NCI-H2227 treated with DMSO at 0.1 percent for 48 hours (cell line): ENCODE measurements at places on chromosomes 5 and 9.

GRCh38 chr9:133704711-133705181 lies 33.4 kb downstream of the SARDH start:
- no peak for DNase-seq

- no peak for DNase-seq
Measured at GRCh38 chr5:139113892-139114291, 84.3 kb downstream of the SIL1 start.

DNA sequence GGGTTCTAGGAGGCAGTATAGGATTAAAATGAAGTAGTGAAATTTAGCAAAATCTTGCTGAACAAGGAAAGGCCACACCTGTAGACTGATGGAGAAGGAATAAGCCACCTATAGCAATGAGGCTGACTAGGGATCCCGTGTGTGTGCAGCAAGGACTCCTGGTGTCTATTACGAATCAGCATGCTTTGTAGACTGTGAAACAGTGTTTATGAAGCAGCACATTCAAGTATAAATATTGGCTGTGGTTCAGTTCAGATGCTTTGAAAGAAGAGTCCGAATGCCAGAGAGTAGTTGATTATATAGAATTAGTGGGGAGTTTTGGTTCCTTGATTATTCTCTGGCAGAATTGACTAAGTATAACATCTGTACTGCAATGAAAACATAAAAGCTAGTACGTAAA lies 41.8 kb downstream of the CAST start:
- DNase-seq: no peak

DNA sequence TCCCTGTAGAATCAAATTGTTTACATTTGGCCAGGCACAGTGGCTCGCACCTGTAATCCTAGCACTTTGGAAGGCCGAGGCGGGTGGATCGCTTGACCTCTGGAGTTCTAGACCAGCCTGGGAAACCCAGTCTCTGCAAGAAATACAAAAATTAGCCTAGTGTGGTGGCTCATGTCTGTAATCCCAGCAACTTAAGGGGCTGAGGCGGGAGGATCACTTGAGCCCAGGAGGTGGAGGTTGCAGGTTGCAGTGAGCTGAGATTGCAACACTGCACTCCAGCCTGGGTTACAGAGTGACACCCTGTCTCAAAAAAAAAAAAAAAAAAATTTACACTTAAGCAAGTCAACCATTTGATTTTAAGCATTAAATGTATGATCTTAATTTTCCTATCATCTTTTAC lies 17.5 kb upstream of the IQGAP2 start:
- DNase-seq: no peak

DNA sequence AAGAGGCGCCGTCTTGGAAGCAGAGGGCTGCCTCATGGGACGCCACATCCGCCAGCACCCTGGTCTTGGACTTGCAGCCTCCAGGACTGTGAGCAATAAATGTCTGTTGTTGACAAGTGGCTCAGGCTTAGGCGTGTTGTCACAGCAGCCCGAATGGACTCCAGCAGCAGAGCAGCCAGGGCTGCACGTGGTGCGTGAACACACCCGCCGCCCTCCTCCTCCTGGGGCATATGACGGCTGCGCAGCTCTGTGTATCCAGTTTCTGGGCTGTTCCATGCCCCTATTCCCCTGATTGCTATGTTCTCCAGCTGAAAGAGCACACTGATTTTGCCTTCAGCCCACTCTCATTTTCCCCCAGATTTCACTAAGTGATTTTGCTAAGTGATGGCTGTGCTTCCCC lies 36.0 kb upstream of the CLPTM1L start:
- no peak for DNase-seq

- DNase-seq: no peak
Measured at GRCh38 chr5:66987126-66987525, 209.5 kb downstream of the CD180 start.

DNA sequence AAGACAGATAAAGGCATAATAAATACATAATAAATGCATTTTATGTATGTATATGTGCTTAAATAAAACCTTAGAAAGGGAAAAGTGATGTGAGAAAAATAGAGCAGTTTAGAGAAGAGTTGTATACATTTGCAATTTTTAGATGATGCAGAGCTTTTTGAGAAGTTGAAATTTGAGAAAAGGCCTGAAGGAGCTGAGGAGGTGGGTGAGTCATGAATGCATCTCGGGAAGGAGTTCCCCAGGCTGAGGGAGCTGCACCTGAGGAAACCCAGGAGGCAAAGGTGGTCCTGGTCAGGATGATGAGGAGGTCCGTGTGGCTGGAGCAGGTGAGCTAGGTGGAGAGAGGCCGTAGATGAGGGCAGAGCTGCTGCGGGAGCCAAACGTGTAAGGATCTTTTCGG lies 17.4 kb upstream of the CD180 start:
- DNase-seq: no peak

DNA sequence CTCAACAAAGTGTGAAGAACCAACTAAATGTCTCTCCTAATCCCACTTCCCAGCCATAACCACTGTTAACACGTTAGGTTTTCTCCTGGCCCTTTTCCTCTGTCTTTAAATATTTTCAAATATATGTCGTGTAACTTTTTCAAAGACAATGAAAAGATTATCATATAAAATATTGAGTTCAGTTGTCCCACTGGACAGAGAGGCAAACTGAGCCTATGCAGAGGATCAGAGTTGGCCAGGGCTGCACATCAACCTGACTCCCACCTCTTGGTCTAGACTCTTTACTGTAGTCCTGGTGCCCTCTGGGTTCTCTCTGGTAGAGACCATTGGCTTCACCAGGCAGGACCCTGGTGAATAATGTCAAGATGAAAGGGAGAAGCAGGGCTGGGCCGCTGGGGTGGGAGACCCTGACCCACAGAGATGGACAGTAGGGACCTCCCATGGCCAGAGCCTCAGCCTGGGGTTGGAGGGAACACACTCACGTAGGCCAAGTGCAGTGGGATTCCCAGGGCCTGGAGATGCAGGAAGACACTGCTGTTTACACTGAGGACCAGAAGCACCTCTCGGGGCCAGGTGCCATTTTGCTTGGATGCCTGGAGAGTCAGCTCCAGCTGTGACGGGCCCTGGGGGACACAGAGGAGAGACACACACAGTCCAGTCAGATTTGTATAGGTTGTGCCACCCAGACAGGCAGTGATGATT lies 25.1 kb downstream of the ENG start:
- DNase-seq: no peak
